ENCODE measurements at places on chromosomes 1 and 21.

GRCh38 chr1:8284127-8284526 lies 33.8 kb upstream of the SLC45A1 start:
- DNase-seq: no peak

- DNase-seq: no peak
Observed at GRCh38 chr1:41175546-41175945, 66.6 kb downstream of the SCMH1 start.

GRCh38 chr21:42829954-42830353 lies 49.4 kb downstream of the WDR4 start:
- no peak for DNase-seq

DNA sequence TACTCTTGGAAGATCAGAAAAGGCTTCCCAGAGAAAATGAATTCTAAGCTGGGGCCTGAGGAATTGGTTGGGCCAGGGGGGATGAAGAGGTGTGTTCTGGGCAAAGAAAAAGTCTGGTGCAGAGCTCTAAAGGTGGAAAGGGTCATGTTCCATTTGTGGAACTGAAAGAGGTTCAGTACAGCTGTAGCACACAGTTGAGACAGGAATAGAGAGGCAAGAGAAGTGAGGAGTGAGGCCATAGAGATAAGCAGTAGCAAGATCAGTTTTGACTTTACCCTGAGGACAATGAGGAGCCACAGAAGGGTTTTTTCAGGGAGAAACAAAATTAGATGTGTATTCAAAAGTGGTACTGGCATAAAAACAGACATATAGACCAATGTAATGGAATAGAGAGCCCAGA lies 30.3 kb upstream of the MUTYH start:
- no peak for DNase-seq

GRCh38 chr1:221497046-221497445 lies 244.8 kb downstream of the DUSP10 start:
- no peak for DNase-seq

DNA sequence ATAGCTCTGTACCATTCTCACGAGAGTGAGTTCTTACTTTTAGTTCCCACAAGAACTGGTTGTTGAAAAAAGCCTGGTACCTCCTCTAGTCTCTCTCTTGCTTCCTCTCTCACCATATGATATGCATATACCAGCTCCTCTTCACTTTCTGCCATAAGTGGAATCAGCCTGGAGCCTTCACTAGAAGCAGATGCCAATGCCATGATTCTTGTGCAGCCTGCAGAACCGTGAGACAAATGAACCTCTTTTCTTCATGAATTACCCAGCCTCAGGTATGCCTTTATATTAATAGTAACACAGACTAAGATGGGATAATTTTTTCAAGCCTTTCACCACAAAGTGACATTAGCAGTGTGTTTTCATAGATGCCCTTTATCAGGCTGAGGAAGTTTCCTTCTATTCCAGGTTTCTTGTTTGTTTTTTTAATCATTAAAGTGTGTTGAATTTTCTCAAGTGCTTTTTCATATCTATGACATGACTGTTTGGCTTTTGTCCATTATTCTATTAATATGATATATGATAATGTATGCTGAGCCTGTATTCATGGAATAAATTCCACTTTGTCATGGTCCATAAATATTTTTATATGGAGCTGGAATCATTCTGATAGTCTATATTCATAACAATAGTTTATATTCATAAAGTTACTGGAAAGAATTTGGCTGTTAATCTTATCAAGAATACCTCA lies 40.7 kb upstream of the C1orf185 start:
- DNase-seq: no peak

DNA sequence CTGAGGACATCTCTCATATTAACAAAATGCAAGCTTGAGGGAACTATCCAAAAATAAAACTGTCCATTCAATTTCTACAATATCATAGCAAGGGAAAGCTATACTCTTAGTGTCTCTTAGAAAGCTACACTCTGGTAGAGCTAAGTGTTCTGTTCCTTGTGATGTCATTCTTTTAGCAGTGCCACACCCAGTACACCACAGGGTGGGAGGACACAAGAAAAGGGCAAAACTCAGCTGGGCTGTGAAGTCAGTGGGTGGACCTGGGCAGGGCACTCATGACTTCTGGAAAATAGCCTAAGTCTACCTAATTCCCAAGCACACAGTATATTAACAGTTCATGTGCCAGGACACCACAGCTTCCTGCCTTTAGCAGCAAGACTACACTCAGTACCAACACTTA lies 42.2 kb upstream of the TNFSF4 start:
- no peak for DNase-seq
